Pancreas (tissue), 10 donors: ENCODE measurements at places on chromosomes 3 and 15. TPM values are rescaled to one million over a fixed set of nuclear protein-coding genes. Genes with fewer than 3 reads are reported as not detected.

- DNase-seq = no peak
These were observed 58.0 kb upstream of the ICE2 start for GRCh38 chr15:60536951-60537350.

GRCh38 chr15:62850318-62850717, 192.2 kb upstream of the TPM1 start:
- DNase-seq = no peak

DNA sequence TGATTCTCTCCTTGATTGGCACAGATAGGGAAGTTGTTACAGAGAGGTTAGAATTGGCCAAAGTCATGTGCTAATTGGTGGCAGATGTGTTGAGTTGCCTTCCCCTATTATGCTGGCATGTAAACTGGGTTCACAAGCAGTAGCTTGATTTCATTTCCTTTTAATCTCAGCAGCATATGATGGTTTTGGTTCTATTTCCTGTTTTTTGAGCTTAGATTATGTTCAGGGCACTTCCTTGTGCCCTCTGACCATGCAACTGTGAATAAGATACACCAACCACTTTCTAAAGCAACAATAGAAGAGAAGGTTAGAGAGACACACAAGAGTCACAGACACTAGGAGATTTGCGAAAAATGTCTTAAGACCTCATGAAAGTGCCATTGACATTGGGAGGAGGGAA, 16.5 kb downstream of the HPS3 start:
- DNase-seq = no peak

- no peak for DNase-seq
These were observed 246.6 kb downstream of the CBLB start for GRCh38 chr3:105622169-105622568.

GRCh38 chr3:2420919-2421318, 322.3 kb downstream of the CNTN4 start:
- no peak for DNase-seq

- DNase-seq = no peak
These were observed 60.3 kb upstream of the PDZRN3 start for GRCh38 chr3:73685061-73685460.

GRCh38 chr15:25022233-25022632, 67.4 kb downstream of the SNRPN start:
- DNase-seq = no peak

DNA sequence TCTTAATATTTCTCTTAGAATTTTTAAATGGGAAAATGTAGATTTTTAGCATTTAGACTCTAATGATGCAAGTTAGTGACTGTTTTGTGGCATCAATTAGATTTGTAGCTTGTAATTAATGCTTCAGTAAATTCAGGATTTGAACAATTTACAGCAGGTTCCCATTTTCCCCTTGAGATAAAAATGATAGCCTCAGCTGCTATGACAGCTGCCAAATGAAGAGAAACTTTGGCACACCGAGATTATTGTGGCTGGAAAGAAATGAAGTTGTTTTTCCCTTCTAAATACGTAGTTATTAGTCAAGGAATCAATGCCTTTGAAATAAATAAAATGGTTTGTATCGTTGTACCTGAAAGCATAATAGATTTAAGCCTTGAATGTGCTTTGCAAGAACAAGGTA, 206.4 kb upstream of the P2RY1 start:
- DNase-seq = no peak

DNA sequence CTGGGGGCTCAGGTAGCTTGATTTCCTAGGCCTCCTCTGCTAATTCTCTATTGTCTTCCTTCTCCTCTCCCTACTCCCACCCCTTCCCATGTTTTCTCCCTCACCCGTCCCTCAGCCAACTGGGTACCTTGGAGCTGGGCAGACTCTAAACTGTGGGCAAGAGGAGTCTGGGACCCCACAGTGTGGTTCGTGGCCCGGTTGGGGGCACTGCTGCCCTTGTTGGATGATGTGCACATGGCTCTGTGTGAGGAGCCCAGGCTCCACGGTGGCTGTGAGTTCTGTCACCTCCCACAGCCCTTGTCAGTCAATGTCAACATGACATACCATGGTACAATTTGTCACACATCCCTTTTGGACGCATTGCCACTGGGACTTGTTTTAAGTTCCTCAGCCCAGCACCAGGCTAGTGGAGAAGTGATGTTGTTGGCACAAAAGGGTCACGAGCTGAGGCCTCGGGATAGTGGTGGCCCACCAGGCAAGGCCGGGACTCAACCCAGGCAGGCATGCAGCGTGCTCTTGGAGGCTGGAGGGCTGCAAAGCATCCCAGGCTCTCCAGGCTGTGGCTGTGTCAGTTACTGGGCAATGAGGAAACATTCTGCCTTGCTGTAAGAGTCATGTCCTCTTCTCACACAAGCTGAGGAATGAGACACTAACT, 142.3 kb downstream of the TLE3 start:
- no peak for DNase-seq

GRCh38 chr3:49180116-49180515, 8.7 kb downstream of the KLHDC8B start:
- no peak for DNase-seq

DNA sequence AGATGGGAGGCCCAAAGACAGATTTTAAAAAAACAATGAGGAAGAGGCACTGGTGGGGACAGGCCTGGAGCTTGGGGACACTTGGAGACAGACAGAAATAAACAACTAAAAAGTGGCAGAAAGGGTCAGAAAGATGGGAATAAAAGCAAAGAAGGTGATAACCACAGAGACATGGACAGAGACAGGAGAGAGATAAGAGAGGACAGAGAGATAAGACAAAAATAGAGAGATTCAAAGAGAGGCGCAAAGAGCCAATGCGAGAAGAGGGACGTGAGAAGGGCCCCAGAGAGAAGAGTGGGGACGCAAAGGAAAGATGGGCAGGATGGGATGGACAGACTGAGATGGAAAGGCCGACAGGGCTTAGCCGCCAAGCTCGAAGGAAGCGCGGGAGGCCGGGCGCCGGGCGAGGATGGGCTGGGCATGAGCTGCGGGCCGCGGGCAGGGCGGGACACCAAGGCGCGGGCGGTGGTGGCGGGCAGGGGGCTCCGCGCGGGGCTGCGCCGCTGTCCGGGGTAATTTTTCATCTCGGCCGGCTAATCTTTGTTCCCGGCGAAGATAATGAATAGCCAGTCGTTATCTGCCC, 3.1 kb upstream of the GATA2 start:
- no peak for DNase-seq

GRCh38 chr15:79314811-79315210, 3.9 kb downstream of the TMED3 start:
- DNase-seq = no peak

DNA sequence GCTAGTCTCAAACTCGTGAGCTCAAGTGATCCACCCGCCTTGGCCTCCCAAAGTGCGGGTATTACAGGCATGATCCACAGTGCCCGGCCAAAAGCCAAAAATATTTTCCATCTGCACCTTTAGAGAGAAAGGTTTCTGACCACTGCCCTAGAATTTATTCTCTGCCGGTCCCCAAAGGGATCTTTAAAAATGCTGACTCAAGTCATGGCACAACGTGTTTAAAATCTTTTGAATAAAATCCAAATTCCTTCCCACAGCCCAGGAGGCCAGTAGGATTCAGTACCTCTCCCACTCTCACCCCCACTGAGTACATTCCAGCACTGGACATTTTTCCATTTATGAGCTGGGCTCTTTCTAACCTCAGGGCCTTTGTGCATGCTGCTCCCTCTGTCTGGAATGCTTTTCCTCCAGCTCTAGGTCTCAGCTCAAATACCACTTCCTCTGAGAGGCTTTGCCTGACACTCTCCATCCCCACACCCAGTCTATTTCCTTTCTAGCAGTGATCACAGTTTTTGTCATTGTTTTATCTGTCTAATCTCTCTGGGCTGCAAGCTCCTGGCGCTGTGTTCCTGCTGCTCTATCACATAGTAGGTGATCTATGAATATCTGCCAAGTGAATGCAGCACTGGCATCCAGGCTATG, 502.9 kb downstream of the SHQ1 start:
- no peak for DNase-seq

GRCh38 chr3:59001675-59002074, 48.1 kb downstream of the CFAP20DC start:
- no peak for DNase-seq

GRCh38 chr15:45586601-45587094, 531 bp upstream of the BLOC1S6 start:
- no peak for DNase-seq

- DNase-seq = peak; percentile 69
These were observed 46.0 kb downstream of the KLF13 start for GRCh38 chr15:31372635-31373091.

GRCh38 chr15:42193383-42193782, 14.7 kb downstream of the VPS39 start:
- DNase-seq = no peak

GRCh38 chr3:139353920-139354556, 10.2 kb downstream of the MRPS22 start:
- no peak for DNase-seq

GRCh38 chr3:45056608-45057301, 30.7 kb downstream of the CLEC3B start:
- DNase-seq = no peak

DNA sequence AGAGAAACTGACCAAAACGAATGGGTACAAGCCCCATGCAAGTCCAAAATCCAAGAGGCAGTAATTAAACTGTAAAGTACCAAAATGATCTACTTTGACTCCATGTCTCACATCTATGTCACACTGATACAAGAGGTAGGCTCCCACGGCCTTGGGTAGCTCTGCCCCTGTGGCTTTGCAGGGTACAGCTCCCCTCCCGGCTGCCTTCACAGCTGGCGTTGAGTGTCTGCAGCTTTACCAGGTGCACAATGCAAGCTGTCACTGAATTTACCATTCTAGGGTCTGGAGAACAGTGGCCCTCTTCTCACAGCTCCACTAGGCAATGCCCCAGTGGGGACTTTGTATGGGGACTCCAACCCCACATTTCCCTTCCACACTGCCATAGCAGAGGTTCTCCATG, 308.6 kb downstream of the TBC1D5 start:
- no peak for DNase-seq

- no peak for DNase-seq
These were observed 26.3 kb downstream of the SCN11A start for GRCh38 chr3:39025222-39025970.

- DNase-seq = no peak
These were observed 75.9 kb downstream of the DGKG start for GRCh38 chr3:186286114-186286513.

- no peak for DNase-seq
These were observed at the start of gene LMOD3 for GRCh38 chr3:69122403-69122802. LMOD3 (minus strand) TSS chr3:69122595; CDS start chr3:69122386, 209 bp downstream.

- no peak for DNase-seq
These were observed 20.9 kb downstream of the PGBD4 start for GRCh38 chr15:34122771-34123183.

DNA sequence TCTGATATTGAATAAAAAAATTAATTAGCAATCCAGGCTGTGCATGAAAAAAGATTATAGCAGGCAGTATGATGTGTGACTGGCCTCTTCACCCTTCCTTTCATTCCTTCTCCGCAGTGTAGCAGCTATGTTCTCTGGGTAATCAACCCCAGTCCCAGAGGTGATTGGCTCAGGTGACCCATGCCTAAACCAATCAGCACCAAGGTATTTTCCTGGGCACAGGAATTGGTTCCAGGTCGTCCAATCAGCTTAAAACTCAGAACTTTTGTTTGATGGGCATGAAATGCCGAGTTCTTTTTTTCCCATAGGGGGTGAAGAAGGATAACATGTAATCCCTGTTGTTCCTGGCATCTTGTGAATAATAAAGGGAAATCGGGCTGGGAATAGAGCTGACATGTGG, 5.8 kb upstream of the BNC1 start:
- DNase-seq = no peak

DNA sequence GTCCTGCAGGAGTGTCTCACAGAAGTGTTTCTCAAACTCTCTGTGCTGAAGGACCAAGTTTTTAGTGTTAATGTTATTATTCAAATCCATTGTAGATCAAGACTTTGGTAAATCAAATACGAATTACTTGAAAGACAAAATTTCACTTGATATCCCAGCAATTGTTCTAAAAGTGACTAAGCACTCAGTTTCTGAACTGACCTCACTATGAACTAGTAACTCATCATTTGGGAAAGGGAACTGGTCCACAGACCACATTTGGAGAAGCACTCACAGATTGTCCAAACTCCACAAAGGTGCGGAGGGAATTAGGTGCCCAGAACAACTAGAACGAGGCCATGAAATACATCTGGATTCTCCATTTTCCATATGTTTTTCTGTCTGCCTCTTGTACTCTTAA, 25.6 kb downstream of the FAM43A start:
- DNase-seq = no peak

NRROS gene
- 3.6 TPM for total RNA-seq

PLSCR2 gene
- total RNA-seq = 0.40 TPM

CFAP91 gene
- 15.5 TPM for total RNA-seq

OCA2 gene
- not detected for total RNA-seq

VWA5B2 gene
- total RNA-seq = 6.3 TPM

CKMT1A gene
- 4.6 TPM for total RNA-seq

SELENOT gene
- total RNA-seq = 36.9 TPM

GPR62 gene
- 0.09 TPM for total RNA-seq

XIRP1 gene
- total RNA-seq = 0.43 TPM
